ENCODE measurements at places on chromosomes 5 and 9.

- no peak for DNase-seq
Observed at GRCh38 chr5:80277191-80277590, 21.3 kb upstream of the SERINC5 start.

DNA sequence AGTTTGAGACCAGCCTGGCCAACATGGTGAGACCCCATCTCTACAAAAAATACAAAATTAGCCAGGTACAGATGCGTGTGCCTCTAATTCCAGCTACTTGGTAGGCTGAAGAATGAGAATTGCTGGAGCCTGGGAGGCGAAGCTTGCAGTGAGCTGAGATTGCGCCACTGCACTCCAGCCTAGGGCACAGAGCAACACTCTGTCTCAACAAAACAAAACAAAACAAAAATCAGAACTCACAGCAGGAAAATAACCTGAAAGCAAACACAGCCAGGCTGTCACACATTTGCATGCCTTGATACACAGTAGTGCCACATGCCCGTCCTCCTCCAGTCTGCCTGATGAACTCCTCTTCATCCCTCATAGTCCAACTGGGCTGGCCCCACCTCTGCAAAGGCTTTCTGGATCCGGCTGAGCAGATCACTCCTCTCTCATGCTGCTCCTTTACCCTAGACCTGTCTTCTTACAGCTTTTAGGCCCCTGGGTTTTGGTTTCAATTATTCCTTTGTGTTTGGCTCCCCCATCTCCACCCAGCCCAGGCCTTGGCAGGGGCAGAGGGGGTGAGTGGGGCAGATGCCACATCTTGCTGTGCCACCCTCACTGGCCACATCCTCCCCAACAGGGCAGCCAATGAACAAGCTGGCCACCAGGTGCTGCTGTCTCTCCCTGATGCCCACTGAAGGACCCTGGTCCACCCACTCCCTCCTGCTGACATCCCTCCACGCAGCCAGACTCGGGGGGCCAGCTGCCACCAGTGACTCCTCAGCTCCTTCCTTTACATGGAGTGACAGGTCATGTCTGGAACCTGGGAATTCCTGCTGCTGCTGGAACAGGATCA is 62.0 kb upstream of the GGTA1 start:
- no peak for DNase-seq

- no peak for DNase-seq
Observed at GRCh38 chr9:14530366-14530765, 162.9 kb downstream of the ZDHHC21 start.

GRCh38 chr5:82499725-82500244 is 221.6 kb upstream of the RPS23 start:
- DNase-seq, result no peak

- DNase-seq, result no peak
Observed at GRCh38 chr5:136201870-136202269, 8.9 kb upstream of the SMIM32 start.

DNA sequence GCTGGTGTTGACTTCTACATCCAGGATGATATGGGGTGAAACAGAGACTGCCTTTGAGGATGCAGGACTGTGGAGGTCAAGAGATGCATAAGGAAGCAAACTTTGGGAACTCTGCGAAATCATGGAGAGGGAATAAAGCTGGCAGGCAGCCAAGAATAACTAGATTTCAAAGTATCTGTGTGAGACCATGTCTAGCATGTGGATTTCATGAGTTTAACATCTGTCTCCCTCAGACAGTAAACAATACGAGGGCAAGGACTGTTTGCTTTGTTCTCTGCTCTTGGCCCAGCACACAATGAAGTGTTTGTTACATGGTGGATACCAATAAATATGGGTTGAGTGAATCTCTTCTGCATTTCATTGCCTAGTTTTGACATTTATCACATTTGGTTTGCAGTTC is 71.3 kb downstream of the RASEF start:
- DNase-seq, result no peak

GRCh38 chr5:174386846-174387245 is 337.5 kb upstream of the MSX2 start:
- DNase-seq, result no peak

DNA sequence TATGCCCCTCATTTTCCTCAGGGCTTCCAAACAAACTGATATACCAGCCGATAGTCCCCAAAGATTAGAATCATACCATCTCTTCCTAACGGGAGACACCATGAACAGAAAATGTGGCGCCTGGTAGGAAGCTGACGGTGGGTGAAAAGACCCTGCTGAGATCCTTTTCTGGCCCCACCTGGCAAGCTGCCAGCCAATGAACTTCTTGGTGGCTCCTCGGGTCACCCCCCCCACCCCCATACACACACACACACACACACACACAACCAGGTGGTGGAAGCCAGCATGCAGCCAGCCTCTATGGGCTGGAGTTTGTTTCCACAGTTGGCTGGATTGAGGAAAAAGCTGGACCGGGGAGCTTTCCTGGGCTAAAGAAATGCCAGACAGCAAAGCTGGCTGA is 4.8 kb upstream of the CCIN start:
- no peak for DNase-seq

- DNase-seq, result no peak
Observed at GRCh38 chr5:1033178-1033577, 24.6 kb downstream of the NKD2 start.

- DNase-seq, result no peak
Observed at GRCh38 chr5:139149477-139150199, 48.5 kb downstream of the SIL1 start.
